GM20000 (cell line): ENCODE measurements at places on chromosomes 1 and 21.

DNA sequence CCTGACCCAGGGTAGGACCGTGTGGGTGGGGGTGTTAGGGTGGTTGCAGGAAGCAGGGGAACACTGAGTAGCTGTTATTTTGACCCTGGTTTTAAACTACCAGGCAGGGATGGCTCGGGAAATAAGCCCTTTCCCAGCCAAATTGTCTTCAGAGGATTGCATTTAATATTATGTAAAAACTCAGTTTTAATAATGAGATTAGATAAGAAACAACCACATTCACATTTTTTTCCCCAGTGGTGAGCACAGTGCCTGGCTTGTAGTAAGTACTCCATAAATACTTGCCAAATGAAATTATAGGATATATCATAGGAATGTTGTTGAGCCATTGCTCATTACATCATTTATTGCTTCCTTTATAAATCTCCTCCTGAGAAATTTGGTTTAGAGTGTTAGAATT is 3.1 kb upstream of the ACP6 start:
- DNase-seq = no peak

GRCh38 chr1:150545486-150546032 is 3.6 kb upstream of the ADAMTSL4 start:
- DNase-seq = no peak

DNA sequence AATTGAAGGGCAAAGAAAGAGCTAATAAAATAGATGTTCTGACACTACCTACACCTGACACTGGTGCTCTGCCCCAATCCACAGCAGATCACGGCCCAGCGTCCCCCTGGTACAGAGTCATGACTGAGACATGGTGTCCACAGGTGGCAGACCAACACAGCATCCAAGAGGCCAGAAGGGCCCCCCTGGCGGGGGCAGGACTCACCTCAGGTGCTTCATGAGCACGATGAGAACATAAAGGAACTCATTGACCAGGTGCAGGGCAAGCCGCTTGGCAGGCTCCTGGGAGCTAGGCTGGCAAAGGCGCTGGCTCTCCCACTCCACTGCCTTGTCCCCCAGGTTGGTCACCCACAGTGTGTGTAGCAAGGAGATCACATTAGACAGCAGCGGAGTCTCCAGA is 20.4 kb downstream of the MRAP start:
- DNase-seq = no peak

DNA sequence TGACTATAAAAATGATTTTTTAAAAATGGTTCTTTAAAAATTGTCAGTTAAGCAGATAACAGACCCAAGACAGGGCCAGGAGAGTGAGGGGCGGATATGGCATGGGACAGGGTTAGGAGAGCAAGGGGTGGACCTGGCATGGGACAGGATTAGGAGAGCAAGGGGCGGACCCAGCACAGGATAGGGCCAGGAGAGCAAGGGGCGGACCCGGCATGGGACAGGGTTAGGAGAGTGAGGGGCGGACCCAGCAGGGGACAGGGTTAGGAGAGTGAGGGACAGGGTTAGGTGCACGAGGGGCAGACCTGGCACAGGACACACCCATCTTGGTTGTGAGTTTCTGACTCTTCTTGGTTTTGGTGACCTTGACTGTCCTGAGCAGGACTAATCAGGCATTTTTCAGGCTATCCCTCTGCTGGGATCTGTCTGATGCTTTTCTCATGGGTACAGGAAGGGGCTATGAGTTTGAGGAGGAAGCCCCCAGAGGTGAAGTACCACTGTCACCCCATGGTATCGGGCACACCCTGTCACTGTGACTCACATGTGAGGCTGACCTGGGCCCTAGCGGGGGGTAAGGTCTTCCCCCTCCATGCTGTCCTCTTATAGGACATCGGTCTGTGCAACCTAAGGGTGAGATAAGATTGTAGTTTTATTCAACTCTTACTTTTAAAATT is 159.0 kb upstream of the COL6A1 start:
- DNase-seq = no peak

GRCh38 chr21:45541221-45542039 is 810 bp downstream of the SLC19A1 start:
- DNase-seq = peak; percentile 96

- DNase-seq = no peak
Measured at GRCh38 chr21:36732761-36733160, 33.8 kb downstream of the SIM2 start.

GRCh38 chr1:182875889-182876288 is 36.7 kb downstream of the DHX9 start:
- no peak for DNase-seq

DNA sequence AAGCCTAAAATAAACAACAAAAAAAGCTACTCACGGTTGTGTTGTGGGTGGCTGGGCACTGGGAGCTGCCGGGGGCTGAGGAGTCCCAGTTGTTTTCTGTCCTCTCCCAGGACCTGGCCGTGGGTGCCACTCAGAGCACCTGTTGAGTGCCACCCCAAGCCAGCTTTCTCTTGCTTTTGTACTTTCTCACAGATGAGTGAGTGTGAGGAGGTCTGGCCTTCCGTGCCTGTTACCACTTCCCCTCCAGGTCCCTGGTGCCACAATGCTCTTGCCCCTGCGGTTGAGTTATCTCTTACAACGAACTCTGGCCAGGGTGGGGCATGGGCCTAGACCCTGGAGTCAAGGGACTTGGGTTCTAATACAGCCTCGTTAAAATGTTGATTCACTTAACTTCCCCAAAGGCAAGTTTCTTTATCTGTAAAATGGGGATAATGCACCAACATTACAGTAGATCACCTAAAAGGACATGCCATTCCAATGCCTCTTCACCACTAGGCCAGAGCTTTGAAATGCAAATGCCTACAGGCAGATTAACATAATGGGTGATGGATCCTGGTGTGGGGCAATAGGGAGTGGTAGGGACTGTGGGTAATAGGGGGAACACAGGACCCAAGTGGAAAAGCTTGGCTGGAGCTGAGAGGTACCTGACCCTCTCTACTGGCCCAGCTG is at the start of gene CNR2:
Gene CNR2, minus strand, starts transcription at position 151 of the 669 bp plus-strand sequence. CDS start 37,745 bp downstream, outside the sequence.
- DNase-seq = no peak

- DNase-seq = peak; percentile 68
Measured at GRCh38 chr21:41832596-41833496, 46.3 kb downstream of the PRDM15 start.

GRCh38 chr1:86887479-86888162 is 26.3 kb downstream of the SELENOF start:
- DNase-seq = no peak

DNA sequence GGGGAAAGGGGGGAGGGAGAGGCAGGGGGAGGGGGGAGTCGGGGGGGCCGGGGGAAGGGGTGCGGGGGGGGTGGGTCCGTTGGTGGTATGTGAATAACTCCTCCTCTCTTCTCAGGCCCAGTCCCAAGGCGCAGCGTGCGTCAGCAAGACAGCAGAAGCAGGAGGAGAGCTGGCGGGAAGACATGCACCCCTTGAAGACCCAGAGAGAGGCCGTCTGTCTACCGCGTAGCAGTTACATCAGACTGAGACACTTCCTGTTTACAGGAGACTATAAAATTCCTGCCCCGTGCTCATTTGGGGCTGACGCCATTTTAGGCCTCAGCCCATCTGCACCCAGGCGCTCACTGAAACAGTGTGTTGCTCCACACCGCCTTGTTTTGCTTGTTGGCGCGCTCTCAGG is 55.3 kb downstream of the SETD4 start:
- DNase-seq = no peak

DNA sequence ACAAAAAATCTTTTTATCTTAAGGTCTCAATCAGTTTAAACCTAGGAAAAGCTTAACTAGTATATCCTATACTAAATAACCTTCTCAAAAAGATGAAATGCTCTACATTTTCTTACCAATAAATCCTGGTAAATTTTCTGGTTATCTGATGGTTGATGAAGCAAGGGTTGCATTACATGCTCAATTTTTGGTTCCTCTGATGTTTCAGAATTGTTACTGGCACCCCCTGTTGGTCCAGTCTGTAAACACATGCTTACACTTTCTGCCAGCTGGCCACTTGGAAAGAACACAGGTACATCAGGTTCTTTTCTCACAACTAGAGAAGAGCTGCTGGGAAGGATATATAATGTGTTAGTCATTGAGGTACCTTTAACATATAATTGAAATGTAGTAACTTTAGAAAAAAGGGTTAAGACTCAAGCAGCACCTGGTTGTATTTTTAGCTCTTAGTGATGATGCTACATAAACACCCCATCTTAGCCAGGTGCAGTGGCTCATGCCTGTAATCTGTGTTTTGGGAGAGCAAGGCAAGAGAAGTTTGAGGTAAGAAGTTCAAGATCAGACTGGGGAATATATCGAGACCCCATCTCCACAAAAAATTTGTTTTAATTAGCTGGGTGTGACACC is 30.9 kb upstream of the TAL1 start:
- DNase-seq = peak; percentile 44

DNA sequence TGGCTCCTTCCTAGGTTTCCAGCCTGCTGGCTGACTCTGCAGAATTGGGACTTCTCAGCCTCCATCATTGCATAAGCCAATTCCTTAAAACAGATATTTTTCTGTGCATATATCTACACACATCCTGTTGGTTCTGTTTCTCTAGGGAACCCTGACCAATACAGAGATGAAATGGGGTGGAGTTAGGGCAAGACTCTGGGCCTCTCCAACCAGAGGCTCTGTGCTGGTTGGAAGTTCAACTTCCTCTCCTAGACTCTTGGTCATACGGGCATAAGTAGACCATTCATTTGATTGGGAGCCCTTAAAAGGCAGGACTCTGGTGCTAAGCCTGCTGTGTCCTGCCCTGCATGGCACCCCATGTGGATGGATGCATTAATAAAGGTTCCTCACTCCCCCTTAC is 55.0 kb downstream of the CNIH3 start:
- no peak for DNase-seq

GRCh38 chr1:170375082-170375723 is 156.8 kb upstream of the GORAB start:
- no peak for DNase-seq

- DNase-seq = no peak
Measured at GRCh38 chr1:40636777-40637176, 28.7 kb downstream of the RIMS3 start.

DNA sequence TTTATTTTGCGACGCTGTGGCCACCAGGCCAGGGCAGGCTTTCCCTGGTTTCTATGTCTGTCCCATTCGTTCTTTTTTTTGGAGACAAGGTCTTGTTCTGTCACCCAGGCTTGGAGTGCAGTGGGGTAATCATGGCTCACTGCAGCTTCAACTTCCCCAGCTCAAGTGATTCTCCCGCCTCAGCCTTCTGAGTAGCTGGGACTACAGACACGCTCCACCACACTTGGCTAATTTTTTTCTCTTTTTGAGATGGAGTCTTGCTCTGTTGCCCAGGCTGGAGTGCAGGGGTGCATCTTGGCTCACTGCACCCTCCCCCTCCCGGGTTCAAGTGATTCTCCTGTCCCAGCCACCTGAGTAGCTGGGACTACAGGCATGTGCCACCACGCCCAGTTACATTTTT is 43.4 kb upstream of the WNT4 start:
- no peak for DNase-seq

GRCh38 chr1:201810466-201811216 is 18.3 kb upstream of the IPO9 start:
- no peak for DNase-seq

- no peak for DNase-seq
Measured at GRCh38 chr1:239999170-239999569, 92.5 kb upstream of the FMN2 start.

DNA sequence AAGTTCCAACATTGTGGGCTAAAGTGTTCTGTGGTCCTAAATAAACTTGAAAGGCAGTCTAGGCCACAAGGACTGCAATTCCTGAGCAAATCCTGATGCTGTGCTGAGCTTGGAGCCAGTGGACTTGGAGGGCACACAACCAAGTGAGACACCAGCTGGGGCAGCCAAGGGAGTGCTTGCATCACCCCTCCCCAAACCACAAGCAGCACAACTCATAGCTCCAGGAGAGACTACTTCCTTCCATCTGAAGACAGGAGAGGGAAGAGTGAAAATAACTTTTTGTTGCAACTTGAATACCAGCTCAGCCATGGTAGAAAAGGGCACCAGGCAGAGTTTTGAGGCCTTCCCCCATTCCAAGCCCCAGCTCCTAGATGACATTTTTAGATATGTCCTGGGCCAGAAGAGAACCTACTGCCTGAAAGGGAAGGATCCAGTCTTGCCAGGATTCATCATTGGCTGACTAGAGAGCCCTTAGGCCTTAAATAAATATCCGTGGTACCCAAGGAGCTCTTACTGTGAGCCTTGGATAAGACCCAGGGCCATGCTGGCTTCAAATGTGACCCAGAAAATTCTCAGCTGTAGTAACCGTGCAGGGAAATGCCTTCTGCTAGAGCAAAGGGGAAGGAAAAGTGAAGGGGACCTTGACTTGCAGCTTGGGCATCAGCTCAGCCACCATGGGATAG is 35.4 kb upstream of the LRRC8B start:
- DNase-seq = no peak

- no peak for DNase-seq
Measured at GRCh38 chr1:50852889-50853288, 107.2 kb downstream of the FAF1 start.

DNA sequence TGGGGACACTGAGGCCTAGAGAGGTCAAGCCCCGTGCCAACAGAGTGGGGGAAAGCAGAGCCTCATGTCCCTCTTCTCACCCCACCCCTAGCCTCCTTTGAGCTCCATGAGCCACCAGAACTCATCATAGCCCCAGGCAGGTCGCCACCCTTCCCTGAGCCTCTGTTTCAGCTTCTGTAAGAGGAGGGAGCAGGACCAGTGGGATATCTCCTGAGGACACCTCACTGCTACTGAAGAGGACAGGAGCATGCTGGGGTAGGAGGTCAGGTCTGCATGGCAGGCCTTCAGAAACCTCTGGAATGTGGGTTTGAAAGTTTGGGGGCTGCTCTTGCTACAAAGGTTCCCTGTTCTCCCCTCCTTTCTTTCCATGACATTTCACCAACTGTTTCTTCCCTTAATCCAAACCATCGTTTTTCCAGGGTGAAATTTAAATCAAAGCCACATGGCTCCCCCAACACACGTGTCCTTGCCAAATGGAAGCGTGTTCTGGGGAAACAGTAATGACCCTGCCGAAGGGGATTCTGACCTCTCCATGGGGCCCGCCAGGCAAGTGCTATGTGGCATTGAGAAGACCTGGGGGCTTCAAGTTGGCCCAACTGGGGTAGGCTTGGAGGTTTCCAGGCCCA is 88.1 kb upstream of the RUNX3 start:
- no peak for DNase-seq

- no peak for DNase-seq
Measured at GRCh38 chr1:71002709-71003475, 44.7 kb downstream of the PTGER3 start.
